ENCODE measurements at places on chromosomes 5 and 9.

- no peak overlapping the region for H3K27ac ChIP-seq
- H3K27me3 ChIP-seq = no peaks in the 10 kb centered on the region
- no peak for DNase-seq
- H3K4me3 ChIP-seq = no peak overlapping the region
These were observed 205.2 kb downstream of the PIK3R1 start for GRCh38 chr5:68420476-68421344.

DNA sequence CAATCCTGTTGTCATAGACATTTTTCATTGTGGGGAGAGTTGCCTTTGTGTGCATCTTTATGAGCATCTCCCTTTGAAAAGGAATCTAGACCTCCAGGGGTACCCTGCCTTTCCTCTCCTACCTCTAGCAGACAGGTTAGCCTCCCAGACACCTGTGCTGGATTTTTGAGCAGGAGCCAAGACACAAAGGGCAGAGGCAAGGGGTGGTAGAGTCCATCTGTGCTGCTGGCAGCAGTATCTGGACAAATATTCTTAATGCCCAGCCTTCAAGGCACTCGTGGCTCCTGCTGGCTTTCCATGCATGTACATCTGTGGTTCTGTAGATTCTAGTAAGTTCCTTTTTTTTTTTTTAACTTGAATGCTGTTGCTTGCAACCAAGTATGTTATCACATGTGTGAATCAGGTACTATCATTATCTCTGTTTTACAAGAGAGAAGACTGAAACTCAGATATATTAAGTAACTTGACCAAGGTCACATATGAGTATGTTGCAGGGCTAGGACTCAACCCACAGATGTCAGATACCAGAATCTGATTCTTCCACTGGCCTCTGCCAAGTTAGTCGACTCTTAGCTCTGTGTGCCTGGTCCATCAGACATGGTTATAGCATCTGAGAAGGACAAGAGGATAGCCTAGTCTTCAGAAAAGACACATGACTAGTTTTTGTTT is 32.9 kb upstream of the GPR151 start:
- H3K27ac ChIP-seq = no peak overlapping the region
- no peaks in the 10 kb centered on the region for H3K4me1 ChIP-seq
- H3K36me3 ChIP-seq = no peaks in the 10 kb centered on the region
- H3K4me3 ChIP-seq = no peak overlapping the region

DNA sequence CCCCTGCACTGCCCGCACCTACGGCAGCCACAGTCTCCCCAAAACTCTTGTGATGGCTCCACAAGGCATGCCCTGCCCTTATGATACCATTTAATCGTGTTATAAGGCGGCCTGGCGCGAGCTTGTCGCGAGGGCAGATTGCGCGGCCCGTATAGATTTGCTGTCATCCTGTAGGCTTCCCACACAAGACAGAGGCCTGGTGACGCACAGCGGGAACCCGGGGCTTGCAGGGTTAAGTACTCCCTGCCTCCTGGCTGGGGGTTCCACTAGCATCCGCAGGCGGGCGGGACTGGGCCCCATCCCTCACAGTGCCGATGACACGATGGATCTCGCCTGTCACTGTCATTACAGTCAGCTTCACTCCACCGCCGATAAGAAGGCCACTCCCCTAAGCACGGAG is 364.9 kb upstream of the IRX2 start:
- no peak overlapping the region for H3K27ac ChIP-seq
- no peaks in the 10 kb centered on the region for H3K27me3 ChIP-seq
- DNase-seq = no peak
- no peak overlapping the region for H3K4me3 ChIP-seq
- no peaks in the 10 kb centered on the region for H3K4me1 ChIP-seq

DNA sequence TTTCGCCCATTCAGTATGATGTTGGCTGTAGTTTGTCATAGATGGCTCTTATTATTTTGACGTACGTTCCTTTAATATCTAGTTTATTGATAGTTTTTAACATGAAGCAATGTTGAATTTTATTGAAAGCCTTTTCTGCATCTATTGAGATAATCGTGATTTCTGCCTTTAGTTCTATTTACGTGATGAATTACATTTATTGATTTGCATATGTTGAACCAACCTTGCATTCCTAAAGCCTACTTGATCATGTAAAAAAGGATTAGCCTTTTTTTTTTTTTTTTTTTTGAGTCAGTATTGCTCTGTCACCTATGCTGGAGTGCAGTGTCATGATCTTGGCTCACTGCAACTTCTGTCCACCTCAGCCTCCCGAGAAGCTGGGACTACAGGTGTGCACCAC is 25.1 kb downstream of the ITK start:
- H3K4me1 ChIP-seq = no peaks in the 10 kb centered on the region
- H3K27ac ChIP-seq = no peak overlapping the region
- no peaks in the 10 kb centered on the region for H3K27me3 ChIP-seq
- no peak for DNase-seq

All from Caco-2 (cell line).